ENCODE measurements at places on chromosomes 1 and 21. TPM values are rescaled to one million over a fixed set of nuclear protein-coding genes. Genes with fewer than 3 reads are reported as not detected.

C1orf87 gene
- 1.0 TPM for total RNA-seq

FCGR3A gene
- total RNA-seq: not detected

ANXA9 gene
- total RNA-seq: 0.13 TPM

SLC35F3 gene
- total RNA-seq: 0.39 TPM

HSD3B1 gene
- 0.39 TPM for total RNA-seq

AMPD1 gene
- not detected for total RNA-seq

KCNN3 gene
- 0.13 TPM for total RNA-seq

SLC1A7 gene
- not detected for total RNA-seq

Data from epithelial cell of alveolus of lung (primary cell).